WTC11 (cell line): ENCODE measurements at places on chromosomes 16 and 17.

- H3K36me3 ChIP-seq = no peaks in the 10 kb centered on the region
- no peaks in the 10 kb centered on the region for H3K27me3 ChIP-seq
- DNase-seq = no peak
- H3K27ac ChIP-seq = no peak overlapping the region
- H3K4me1 ChIP-seq = peaks cover 8% of the 10 kb centered on the region
- no peak overlapping the region for H3K4me3 ChIP-seq
These were observed 46.6 kb upstream of the DOC2B start for GRCh38 chr17:227946-228615.

- H3K27me3 ChIP-seq = peaks cover 2% of the 10 kb centered on the region; the same call in 1 of the 2 replicates
- peaks cover 5% of the 10 kb centered on the region for H3K4me1 ChIP-seq
- DNase-seq = no peak
- H3K4me3 ChIP-seq = no peak overlapping the region
These were observed 11.8 kb upstream of the PEMT start for GRCh38 chr17:17603178-17603894.

DNA sequence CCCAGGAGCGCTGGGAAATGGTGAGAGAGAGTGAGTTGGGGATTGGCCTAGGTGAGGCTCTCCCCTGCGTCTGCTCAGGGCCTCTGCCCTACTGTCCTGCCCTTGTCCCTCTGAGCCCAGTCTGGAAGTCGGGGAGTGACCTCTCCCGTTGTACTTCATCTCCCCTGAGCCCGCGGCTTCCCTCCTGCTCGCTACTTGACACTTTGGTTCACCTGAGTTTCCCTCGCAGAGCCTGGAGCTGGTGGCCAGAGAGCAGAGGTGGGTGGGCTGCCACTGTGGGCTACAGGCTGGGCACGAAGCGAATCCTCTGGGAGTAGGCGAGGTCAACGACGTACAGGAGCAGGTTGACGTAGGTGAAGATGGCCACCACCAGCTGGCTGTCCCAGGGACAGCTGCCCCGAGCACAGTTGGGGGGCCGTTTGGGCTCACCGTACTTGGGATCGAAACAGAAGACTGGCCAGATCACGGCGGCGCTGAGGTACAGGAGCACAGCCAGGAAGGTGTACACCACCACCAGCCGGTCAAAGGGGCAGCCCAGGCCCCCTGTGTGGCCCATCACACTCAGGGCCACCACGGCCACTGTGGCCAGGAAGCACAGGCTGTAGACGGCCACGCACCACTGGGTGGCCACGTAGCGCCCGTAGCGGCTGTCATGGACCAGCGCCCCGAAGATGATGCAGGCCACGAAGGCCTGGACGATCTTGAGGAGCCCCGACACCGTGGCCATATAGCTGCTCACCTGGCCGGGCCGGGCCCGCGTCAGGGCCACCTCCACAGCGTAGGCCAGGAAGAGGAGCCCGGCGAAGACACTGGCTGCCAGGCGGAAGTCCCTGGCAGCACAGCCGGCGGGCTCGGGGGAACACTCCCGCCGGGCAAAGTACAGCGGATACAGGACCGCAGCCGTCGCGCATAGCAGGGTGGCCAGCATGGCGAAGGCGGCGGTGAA lies 3.7 kb upstream of the PYCR1 start:
- H3K4me3 ChIP-seq = no peak overlapping the region
- DNase-seq = no peak
- no peak overlapping the region for H3K27ac ChIP-seq
- peaks cover 20% of the 10 kb centered on the region for H3K4me1 ChIP-seq
- peaks cover 23% of the 10 kb centered on the region for H3K27me3 ChIP-seq

- H3K4me3 ChIP-seq = peak overlapping the region; percentile 97
- no peak for DNase-seq
- peaks cover 40% of the 10 kb centered on the region for H3K4me1 ChIP-seq
- H3K27me3 ChIP-seq = no peaks in the 10 kb centered on the region
These were observed 1.1 kb downstream of the CHTF8 start for GRCh38 chr16:69131167-69131838.

- H3K4me1 ChIP-seq = peaks cover 5% of the 10 kb centered on the region
- DNase-seq = peak; percentile 48
- peaks cover 23% of the 10 kb centered on the region for H3K27me3 ChIP-seq
- no peaks in the 10 kb centered on the region for H3K36me3 ChIP-seq
- no peak overlapping the region for H3K27ac ChIP-seq
These were observed 1.8 kb downstream of the SOX8 start for GRCh38 chr16:983044-984030.

GRCh38 chr16:68238029-68238345 lies 2.1 kb upstream of the ESRP2 start:
- H3K4me1 ChIP-seq = peaks cover 24% of the 10 kb centered on the region
- H3K36me3 ChIP-seq = peaks cover 5% of the 10 kb centered on the region; the same call in 1 of the 2 replicates
- H3K27ac ChIP-seq = peak overlapping the region; percentile 97
- peaks cover 19% of the 10 kb centered on the region for H3K27me3 ChIP-seq

GRCh38 chr17:43760254-43760852 lies 1.8 kb upstream of the SOST start:
- peaks cover 36% of the 10 kb centered on the region for H3K4me1 ChIP-seq
- peak overlapping the region; percentile 28 for H3K4me3 ChIP-seq
- DNase-seq = peak; percentile 99
- peaks cover 18% of the 10 kb centered on the region for H3K27me3 ChIP-seq
- no peak overlapping the region for H3K27ac ChIP-seq

- peaks cover 4% of the 10 kb centered on the region; the same call in 1 of the 2 replicates for H3K4me1 ChIP-seq
- H3K27ac ChIP-seq = no peak overlapping the region
- no peak for DNase-seq
- H3K27me3 ChIP-seq = no peaks in the 10 kb centered on the region; the same call in 1 of the 2 replicates
- peaks cover 7% of the 10 kb centered on the region for H3K36me3 ChIP-seq
These were observed 48.3 kb upstream of the AXIN2 start for GRCh38 chr17:65609749-65610148.

DNA sequence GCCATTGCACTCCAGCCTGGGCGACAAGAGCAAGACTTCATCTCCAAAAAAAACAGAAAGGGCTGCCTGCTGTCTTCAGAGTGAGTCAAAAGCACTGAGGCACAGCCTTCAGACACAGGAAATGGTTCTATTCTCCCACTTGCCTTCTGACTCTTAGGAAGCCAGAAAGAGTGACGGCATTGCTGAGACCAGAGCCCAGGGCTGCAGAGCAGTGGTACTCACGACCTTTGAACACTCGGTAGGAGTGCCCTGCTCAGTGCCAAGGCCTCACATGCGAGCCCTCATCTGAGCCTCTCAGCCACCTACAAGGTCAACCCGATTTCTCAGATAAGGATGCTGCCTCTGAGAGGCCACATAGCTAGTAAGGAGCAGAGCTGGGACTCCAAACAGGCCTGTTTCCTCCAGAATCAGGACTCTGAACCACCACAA lies 3.5 kb upstream of the ITGAE start:
- peaks cover 23% of the 10 kb centered on the region for H3K36me3 ChIP-seq
- H3K4me1 ChIP-seq = no peaks in the 10 kb centered on the region
- H3K27me3 ChIP-seq = no peaks in the 10 kb centered on the region; the same call in 1 of the 2 replicates
- no peak for DNase-seq

DNA sequence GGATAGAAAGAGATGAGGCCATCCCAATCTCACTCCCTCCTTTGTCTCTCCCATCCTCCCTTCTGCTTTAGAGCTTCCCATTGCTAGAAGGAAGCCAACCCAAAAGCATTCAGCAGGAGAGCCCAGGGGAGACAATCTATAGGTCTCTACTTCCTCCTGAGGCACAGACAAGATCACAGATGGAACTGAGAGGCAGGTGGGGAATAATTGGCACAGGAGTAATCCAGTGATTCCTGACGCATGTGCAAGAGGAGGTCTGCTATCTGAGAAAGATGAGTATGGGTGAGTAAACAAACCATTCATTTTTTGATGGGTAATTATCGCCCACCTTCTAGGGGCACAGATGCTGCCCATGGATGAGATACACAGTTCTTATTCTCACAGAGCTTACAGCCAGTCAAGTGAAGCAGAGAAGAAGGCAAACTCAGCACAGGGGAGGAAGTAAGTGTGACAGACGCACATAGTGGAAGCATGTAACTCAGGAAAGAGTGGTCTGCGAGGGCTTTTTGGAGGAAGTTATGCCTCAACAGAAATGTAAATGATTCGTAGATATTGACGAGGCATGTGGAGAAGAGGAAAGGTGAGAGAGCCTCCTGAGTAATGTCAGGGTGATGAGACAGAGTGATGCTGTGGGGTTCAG lies 88.9 kb upstream of the HLF start:
- H3K27ac ChIP-seq = no peak overlapping the region
- H3K4me1 ChIP-seq = 0 out of 2 replicates have a peak, but pooled peaks cover 3% of the 10 kb centered on the region
- no peaks in the 10 kb centered on the region for H3K27me3 ChIP-seq
- no peak for DNase-seq
- H3K36me3 ChIP-seq = peaks cover 17% of the 10 kb centered on the region
- H3K4me3 ChIP-seq = no peak overlapping the region

DNA sequence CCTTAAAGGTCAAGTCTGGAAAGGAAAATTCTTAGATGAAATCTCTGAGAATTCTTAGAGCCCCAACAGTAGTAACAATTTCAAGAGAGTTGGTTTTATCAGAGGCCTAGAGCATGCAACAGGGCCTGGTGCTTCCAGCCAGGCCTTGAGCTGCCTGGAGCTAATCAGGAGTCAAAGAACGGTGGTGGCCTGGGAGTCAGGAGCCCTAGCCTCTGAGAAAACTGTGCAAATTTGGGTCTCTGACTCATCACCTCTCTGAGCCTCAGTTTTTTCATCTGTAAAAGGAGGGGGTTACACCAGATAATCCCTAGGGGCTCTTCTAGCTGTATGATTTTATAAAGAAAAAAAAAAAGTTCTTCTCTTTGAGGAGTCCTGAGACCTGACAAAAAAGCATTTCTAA lies 227.3 kb upstream of the RPL38 start:
- H3K36me3 ChIP-seq = no peaks in the 10 kb centered on the region
- H3K4me1 ChIP-seq = peaks cover 21% of the 10 kb centered on the region
- H3K4me3 ChIP-seq = no peak overlapping the region
- no peak overlapping the region for H3K27ac ChIP-seq

DNA sequence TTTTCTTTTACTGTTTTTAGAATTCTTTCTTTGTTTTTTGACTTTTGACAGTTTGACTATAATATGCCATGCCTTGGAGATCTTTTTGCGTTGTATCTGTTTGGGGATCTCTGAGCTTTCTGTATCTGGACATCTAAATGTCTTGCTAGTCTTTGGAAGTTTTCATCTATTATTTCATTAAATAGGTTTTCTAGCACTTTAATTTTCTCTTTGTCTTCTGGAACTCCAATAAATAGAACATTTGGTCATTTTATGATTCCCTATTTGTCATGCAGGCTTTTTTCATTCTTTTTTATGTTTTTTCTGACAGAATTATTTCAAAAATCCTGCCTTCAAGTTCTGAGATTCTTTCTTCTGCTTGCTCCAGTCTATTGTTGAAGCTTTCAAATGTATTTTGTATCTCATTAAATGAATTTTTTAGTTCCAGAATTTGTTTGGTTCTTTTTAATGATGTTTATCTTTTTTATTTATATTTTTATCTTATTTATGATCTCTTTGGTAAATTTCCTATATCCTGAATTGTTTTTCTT lies 201.4 kb downstream of the CHD9NB start:
- no peak for DNase-seq
- no peaks in the 10 kb centered on the region; the same call in 1 of the 2 replicates for H3K27me3 ChIP-seq
- peaks cover 18% of the 10 kb centered on the region for H3K36me3 ChIP-seq
- no peak overlapping the region for H3K4me3 ChIP-seq

- no peak for DNase-seq
- H3K27ac ChIP-seq = no peak overlapping the region
- no peak overlapping the region for H3K4me3 ChIP-seq
- no peaks in the 10 kb centered on the region for H3K27me3 ChIP-seq
These were observed 34.1 kb downstream of the SRL start for GRCh38 chr16:4207683-4208340.

GRCh38 chr17:7848131-7848579 lies 6.7 kb upstream of the TMEM88 start:
- H3K4me3 ChIP-seq = no peak overlapping the region
- H3K27me3 ChIP-seq = peaks cover 28% of the 10 kb centered on the region
- no peak overlapping the region for H3K27ac ChIP-seq
- DNase-seq = no peak
- H3K36me3 ChIP-seq = no peaks in the 10 kb centered on the region
- peaks cover 23% of the 10 kb centered on the region for H3K4me1 ChIP-seq

DNA sequence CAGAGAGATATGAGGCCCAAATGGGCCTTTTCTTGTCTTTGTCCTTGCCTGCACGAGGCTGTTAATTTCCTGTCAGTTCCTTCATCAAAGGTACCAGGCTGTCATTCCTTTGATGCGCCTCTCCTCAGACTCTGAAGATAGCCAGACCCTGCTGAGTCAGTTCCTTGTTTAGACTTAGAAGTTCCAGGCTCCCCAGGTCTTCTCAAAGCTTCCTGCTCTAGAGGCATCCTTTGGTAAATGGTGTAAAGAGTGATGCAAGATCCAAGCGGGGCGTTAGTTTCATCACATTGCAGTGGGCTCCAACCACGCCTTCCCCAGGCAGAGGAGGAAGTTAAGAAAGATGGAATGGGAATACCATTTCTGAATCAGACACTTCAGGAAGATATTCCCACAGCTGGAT lies 4.0 kb upstream of the CDH11 start:
- no peak overlapping the region for H3K27ac ChIP-seq
- no peaks in the 10 kb centered on the region for H3K36me3 ChIP-seq
- H3K4me1 ChIP-seq = peaks cover 6% of the 10 kb centered on the region
- H3K27me3 ChIP-seq = peaks cover 60% of the 10 kb centered on the region
- H3K4me3 ChIP-seq = no peak overlapping the region

DNA sequence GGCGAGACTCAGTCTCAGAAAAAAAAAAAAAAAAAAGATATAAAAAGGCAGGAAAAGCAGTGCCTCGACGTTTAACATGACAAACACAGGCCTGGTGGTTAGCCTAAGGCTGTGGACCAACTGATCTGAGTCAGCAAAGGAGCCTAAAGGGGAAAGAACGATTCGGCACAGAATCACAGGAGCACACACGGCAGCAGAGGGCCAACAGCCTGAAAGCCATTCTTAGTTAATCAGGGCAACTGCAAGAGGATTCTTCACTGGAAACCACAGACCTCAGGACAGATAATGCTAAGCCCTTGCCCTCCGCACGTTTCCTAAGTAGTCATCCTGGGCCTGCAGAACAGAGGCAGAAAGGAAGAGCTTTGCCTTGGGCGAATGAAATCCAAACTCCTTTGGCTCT lies 14.7 kb downstream of the TMEM11 start:
- peak overlapping the region; percentile 59 for H3K4me3 ChIP-seq
- peaks cover 51% of the 10 kb centered on the region for H3K4me1 ChIP-seq
- peaks cover 25% of the 10 kb centered on the region for H3K36me3 ChIP-seq
- peak; percentile 34 for DNase-seq

- H3K4me1 ChIP-seq = peaks cover 3% of the 10 kb centered on the region; the same call in 1 of the 2 replicates
- H3K36me3 ChIP-seq = peaks cover 10% of the 10 kb centered on the region
- H3K27me3 ChIP-seq = no peaks in the 10 kb centered on the region
- no peak overlapping the region for H3K27ac ChIP-seq
- no peak overlapping the region for H3K4me3 ChIP-seq
These were observed 9.9 kb downstream of the PRSS27 start for GRCh38 chr16:2710021-2710710.

- DNase-seq = no peak
- H3K4me3 ChIP-seq = no peak overlapping the region
- peak overlapping the region; percentile 76 for H3K27ac ChIP-seq
- H3K36me3 ChIP-seq = peaks cover 26% of the 10 kb centered on the region
These were observed 31.1 kb downstream of the CDH1 start for GRCh38 chr16:68768175-68768574.

DNA sequence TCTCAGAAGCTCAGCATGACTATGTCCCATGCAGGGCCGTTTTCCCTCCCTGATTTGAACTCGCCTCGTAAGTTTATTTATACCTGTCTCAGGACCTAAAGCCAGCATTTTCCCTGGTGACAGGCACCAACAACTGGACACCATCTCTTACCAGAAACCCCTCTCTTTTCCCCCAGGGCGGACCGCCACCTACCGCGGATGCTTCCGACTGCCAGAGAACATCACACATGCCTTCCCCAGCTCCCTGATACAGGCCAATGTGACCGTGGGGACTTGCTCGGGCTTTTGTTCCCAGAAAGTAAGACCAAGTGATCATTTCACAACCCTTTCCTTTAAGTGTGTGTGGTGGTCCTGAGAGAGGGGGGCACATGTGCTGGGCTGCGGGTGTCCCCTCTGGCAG lies 24.7 kb downstream of the WSCD1 start:
- no peak overlapping the region for H3K27ac ChIP-seq
- H3K4me1 ChIP-seq = peaks cover 29% of the 10 kb centered on the region
- H3K27me3 ChIP-seq = no peaks in the 10 kb centered on the region
- H3K4me3 ChIP-seq = no peak overlapping the region
